ENCODE measurements at places on chromosomes 16 and 17. TPM values are rescaled to one million over a fixed set of nuclear protein-coding genes. Genes with fewer than 3 reads are reported as not detected.

DNA sequence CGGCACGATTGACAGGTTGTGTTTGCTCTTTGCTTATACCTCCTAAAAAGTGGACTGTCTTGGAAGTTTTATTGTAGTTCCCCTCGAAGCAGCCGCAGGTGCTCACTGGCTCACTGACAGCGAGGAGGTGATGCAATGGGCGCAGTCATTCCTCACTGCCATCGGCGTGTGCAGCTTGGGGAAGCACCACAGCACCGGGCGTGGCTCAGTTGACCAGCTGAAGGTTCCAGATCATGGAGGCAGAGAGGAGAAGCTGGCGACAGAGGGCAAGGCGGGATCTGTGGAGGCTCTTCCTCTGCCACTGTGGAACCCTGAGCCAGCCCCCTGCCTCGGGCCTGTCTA, 72.1 kb upstream of the TNRC6C start:
- DNase-seq, result no peak

The CD300LG gene
- polyA plus RNA-seq, result 0.70 TPM

DNA sequence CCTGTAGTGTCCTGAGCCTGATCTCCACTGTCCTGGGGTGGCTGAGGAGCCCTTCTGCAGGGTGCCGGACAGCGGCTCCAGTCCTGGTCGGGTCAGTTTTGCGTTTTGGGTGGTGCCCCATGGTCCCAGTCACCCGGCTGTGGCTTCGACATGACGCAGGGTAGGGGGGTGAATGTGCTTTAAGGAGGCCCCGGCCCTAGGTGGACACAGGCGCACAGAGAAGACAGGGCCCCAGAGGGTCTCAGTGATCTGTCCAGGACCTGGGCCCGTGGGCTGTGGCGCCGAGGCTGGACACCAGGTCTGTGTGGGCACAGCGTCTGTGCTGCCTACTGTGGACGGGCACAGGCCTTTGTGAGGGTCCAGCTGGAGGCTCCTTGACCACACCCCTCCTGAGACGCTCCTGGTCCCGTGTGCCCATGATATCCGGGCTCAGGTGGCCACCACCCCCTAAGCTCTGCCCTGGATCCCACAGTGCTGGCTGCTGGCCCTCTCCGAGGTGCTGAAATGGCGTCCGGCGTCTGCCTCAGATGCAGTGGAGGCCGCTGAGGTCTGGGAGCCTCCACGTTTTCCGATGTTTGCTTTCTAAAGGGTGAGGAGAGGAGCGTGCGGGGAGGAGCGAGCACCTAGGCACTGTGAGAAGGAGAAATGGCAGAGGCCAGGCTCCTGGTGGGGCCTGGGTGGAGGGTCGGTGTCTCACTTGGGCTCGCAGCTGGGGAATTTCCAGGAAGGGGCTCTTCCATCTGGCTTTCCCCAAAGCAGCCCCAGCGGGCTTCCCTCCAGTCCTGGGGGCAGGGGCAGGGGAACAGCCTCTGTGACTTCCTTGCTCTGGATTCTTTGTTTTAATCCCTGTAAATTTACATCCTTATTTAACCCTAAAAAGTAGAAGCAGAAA, 56.1 kb upstream of the ACSF3 start:
- DNase-seq, result peak; percentile 70

DNA sequence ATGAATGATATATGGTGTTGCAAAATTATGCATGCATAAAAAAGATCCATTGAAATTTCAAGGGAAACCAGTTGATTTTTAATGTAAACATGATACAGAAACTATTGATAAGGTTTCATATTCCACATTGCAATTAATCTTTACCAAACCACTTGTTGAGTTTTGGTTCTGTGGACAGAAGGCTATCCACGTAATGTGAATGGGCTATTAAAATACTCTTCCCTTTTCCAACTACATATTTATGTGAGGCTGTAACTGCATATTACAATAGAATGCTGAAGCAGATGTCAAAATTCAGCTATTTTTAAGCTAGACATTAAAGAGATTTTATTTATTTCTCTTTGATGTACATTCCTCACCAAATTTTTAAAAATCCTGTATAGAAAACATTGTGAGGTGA, 33.7 kb upstream of the VPS4A start:
- DNase-seq, result no peak

DNA sequence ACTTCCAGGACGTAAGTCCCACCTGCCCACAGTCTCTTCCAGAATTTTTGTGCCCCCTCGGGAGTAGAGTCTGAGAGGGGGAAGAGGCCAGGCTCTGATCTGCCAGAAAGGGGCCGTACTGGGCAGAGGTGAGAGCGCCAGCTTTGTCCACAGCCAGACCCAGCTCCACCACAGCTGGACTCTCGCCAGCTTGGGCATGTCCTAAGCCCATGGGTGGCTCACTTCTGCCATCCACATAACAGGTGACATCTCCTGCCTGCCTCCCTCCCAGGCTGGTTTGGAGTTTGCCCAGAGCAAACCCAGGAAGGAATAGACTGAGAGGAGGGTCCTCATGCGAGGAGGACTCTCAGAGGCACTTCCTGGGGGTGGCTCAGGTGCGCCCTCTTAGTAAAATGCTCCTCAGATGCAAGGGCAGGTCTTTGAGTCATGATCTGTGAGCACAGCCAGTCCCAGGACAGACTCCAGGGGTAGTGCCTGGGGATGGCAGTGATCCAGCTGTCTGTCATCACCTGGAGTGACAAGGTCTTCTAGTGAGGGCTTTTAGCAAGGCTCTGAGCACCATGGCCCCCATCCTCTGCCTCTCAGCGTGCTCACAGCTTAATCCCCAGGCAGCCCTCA, 89.2 kb downstream of the AMFR start:
- DNase-seq, result no peak

DNA sequence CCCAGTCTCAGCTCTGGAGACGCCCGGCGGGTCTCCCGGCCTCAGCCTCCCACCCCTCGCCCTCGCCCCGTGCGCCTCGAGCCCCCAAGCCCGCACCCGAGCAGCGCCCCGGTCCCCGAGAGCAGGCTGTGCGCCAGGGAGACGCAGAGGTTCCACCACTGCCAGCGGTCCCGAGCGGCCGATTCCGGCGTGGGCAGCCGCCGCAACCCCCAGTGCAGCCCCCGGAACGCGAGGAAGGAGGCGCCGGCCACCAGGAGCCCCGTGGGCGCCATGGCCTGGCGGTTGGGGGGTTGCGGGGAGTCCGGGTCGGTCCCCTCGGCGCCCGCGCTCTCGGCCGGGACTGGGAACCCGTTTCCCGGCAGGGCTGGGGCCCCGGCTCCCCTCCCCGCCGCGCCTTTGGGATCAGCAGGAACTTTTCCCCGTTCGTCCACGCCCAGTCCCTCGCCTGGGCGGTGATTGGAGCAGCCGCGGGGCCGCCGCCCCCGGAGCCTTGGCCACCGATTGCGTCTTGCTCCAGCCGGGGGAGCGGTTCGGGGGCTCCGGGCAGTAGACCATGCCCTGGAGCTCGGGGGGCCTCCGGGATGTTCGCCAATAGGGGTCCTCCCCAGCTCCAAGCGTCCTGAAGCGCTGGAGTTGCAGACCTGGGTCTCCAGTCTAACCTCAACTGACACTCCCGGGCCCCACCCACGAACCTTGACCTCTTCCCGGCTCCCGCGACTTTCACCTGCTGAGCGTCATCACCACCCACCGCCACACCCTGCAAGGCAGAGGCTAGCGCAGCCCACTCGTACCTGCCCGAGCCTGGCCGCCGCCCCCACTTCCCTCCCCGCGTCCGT, at the start of gene TLCD2:
Gene TLCD2 (minus strand): TSS at position 407 of the 836 bp plus-strand sequence. CDS start 135 bp downstream, at position 272.
- peak; percentile 61 for DNase-seq

DNA sequence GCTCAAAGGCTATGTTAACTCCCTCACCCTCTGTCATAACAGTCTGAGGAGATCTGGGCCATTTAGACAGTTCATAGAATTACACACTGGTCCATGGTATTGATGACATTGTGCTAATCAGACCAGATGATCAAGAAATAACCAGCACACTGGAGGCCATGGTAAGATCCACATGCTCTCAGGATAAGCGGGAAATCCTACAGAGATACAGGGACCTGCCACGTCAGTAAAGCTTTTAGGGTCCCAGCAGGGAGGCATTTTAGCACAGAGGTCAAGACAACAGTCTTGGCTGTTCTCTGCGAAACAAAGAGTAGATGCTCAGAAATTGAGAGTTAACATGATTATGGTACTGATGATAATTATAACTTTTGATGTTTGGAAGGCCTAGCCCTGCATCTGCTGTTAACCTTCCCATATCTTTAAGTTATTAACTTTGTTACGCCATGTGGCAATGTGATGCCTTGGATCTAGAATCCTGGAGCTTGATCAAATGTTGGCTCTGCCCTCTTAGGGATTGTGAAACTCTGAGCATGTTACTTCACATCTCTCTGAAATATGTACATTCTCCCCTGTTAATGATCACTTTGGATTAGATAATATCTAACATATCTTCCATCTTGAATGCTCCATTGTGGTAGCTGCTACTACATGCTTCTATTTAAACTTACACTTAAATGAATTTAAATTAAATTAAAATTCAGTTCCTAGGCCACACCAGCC, 172.0 kb upstream of the SOX9 start:
- DNase-seq, result no peak

- DNase-seq, result no peak
Observed at GRCh38 chr17:33964344-33964979, 290.6 kb upstream of the CCL2 start.

DNA sequence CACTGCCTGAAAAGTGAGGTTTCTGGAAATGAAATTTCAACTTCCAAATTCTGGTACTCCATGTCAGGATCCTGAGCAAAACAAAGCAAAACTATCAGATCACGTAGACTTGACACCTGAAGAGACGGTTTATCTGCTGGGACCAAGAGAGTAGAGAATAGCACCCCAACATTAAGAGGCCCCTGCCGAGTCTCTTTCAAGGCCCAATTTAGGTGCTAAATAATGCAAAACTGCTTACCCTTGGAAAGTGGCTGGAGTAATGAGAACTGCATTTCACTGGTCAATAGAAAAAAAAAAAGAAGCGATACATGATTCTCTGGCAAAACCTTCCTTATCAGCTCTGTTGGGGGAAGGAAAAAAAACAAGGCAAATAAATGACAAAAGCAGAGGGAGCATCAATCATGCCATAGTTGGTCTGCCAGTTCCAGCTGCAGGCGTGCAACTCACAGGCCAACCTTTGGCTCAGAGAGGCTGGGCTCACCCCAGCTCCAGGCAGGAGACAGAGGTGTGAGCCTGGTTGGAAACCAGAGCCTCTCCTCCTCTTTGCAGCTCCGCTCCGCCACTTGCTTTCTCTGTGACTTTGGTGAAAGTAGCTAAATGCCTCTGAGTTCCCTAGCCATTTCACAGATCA, 595.2 kb downstream of the TOX3 start:
- DNase-seq, result peak; percentile 43

The CCL7 gene
- not detected for polyA plus RNA-seq
